T-cell (primary cell): ENCODE measurements at places on chromosomes 5 and 9.

DNA sequence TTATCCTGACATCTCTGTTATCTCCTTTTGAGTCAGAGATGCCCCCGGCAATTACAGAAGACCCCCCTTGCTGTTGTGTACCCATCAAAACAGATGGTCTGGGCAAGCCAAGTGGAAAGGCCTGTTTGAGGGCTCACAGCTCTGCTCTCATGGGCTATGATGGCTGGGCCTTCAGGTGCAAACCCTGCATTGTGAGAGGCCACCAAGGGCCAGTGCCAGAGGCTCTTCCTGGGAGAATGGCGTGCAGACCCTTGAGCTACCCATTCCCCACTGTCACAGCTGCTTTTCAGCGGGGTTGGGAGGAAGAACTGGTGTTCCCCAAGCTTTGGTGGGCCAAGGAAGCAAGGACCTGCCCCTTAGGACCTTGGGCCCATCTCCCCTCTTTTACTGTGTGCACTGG lies 174.7 kb upstream of the PPP1R26 start:
- DNase-seq, result no peak

GRCh38 chr5:110477911-110478310 lies 248.6 kb downstream of the TMEM232 start:
- DNase-seq, result no peak

DNA sequence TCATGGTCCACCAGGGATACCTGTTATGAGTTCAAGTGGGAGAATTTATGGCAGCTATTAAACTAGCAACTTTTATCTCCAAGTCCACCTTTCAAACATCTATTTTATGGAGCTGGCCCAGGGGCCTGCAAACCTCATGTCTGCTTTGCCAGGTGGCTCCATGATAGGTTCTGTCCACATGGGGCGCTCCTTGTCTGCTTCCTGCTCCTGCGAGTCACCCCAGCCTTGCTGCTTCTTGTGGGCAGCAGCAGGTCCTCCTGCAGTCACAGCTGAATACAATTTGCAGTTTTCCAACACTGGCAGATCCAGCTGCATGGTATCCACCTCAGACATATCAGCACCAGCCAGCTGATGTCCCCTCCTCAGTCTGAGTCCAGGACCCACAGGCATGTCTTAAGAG lies 39.6 kb upstream of the FRRS1L start:
- DNase-seq, result no peak

GRCh38 chr9:91803151-91803940 lies 146.7 kb downstream of the ROR2 start:
- DNase-seq, result no peak

DNA sequence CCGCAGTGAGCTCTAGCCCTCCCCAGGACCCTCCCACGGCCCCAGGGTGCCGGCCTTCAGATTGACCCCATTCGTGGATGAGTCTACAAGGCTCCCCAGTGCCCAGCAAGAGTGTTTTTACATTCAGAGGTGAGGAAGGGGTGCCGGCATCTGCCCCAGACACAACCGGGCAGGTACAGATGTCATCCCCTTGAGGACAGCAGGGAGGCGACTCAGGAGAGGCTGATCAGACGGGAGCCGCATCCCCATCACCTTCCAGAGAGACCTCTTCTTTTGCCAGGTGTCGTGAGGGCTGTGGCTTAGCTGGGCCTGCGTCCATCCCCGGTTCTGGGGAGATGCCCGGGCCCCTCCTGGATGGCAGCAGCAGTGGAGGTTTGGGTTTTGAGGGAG lies 4.3 kb upstream of the LRRC14B start:
- no peak for DNase-seq
